ENCODE measurements at places on chromosomes 6 and 20. TPM values are rescaled to one million over a fixed set of nuclear protein-coding genes. Genes with fewer than 3 reads are reported as not detected.

DNA sequence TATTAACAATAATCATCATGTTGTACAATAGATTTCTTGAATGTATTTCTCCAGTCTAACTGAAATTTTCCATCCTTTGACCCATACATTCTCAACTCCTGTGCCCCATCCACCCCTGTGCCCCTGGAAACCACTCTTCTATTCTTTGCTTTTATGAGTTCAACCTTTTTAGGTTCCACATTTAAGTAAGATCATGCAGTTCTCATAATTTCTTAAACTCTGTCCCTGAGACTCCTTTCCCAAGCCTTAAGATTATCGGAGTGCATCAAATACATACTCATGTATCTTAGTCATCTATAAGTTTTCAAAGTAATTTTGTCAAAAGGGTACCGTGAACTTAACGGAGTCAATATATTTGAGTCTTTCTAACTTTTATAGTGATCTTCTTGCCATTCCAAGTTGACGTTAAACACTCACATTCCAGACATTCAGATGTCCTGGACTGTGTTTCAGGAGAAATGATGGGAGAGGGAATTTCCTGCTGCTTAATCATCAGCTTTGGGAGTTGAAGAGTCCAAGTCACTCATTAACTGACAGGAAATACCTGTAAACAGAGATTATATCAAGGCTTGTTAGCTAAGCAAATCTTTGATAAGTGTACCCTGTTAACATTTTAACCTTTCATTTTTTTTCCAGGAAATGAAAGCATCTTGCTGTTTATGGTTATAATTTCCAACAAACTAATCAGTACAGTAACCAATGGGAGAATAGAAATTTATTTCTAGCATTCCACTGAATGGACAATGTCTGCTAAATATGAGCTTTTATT lies 73.3 kb downstream of the ADGRG6 start:
- peak; percentile 81 for DNase-seq

DNA sequence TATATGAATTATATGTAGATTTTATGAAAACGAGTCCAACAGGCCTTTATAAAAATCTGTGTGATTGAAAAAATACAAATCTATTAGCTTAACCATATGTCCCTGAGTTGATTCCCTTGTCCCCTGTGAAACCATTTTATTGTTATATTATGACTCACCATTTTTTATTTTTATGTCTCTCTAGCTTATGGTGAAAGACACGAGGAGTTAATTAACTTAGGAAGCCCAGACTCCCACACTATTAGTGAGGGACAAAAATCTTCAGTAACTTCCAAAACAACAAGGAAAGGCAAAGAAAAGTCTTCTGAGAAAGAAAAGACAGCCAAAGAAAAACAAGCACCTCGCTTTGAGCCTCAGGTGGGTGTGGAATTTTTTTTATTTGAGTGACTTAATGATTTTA lies 183.1 kb downstream of the ADGB start:
- no peak for DNase-seq

Gene TRIM40
- not detected for total RNA-seq

Gene CST7
- not detected for total RNA-seq

Gene RAB23
- 25.5 TPM for total RNA-seq

DNA sequence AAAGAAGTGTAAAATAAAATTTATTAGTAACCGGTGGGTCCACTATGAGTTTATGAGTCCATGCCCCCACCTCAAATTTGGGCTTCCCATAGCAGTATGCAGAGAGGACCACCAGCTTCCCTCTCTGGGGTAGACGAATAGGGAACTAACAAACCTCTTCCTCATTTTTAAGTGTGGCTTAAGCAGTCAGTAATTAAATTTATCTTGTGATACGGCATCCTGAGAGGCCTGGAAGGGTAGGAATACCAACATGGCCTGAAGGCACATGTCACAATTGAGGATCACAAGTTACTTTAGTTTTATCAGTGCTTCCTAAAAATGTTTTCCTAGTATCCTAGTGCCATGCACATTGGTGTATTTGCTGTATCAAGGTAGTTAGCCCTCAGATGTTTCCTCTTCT lies 239.9 kb downstream of the HIVEP2 start:
- no peak for DNase-seq

GRCh38 chr6:119274197-119274595 lies 75.4 kb downstream of the MAN1A1 start:
- no peak for DNase-seq

Gene IRF4
- 0.72 TPM for total RNA-seq

GRCh38 chr6:31395832-31396231 lies 7.6 kb upstream of the MICA start:
- no peak for DNase-seq

DNA sequence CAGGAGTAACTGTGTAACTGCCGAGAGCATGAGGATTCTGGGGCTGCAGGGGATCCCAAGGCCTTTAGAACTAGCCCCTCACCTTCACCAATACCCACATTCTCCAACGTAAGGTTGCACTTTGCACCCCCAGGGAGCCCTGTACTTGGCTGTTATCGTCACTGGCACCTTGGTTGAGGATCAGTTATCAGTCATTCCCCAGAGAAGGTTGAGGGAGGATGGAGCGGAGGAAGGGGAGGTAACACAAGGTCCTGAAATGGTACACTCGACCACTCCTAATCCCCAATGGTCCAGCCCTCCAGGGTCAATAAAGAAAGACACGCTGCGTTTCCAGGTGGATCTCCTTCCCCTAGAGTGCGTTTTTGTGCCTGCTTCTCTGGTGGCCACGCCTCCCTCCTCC lies 1.1 kb upstream of the SPDEF start:
- DNase-seq, result no peak

Gene GFRA4
- not detected for total RNA-seq

DNA sequence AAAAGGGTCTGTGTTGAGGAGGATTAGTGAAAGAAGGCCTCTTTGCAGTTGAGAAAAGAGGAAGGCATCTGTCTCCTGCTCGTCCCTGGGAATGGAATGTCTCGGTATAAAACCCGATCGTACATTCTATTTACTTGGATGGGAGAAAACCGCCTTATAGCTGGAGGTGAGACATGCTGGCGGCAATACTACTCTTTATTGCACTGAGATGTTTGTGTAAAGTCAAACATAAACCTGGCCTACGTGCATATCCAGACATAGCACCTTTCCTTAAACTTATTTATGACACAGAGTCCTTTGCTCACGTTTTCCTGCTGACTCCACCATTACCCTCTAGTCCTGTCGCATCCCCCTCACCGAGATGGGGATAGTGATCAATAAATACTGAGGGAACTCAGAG lies 4.5 kb downstream of the TDP2 start:
- no peak for DNase-seq

DNA sequence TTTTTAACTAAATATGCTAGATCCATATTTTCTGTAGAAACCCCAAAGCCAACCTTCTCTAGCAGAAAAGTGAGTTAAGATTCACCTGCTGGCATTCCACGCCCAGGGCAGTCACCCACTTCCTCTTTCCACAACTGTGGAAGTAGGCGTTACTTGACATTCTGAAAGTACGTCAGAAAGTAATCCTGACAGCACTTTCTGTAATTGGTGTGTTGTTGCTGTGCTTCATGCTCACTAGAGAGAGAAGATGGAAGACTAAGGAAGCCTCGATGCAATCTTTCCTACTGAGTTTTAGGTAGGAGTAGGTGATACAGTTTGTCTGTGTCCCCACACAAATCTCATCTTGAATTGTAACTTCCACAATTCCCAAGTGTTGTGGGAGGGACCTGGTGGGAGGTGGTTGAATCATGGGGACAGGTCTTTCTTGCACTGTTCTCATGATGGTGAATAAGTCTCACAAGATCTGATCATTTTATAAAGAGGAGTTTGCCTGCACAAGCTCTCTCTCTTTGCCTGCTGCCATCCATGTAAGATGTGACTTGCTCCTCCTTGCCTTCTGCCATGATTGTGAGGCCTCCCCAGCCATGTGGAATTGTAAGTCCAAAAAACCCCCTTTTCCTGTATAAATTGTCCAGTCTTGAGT lies 101.1 kb downstream of the MAP3K7 start:
- DNase-seq, result no peak

GRCh38 chr6:170162011-170162774 lies 128.7 kb downstream of the DLL1 start:
- DNase-seq, result no peak

GRCh38 chr6:28968476-28968875 lies 36.6 kb downstream of the ZNF311 start:
- no peak for DNase-seq

GRCh38 chr6:70277470-70277869 lies 25.4 kb downstream of the COL9A1 start:
- no peak for DNase-seq

GRCh38 chr20:14986656-14987055 lies 649.2 kb upstream of the FLRT3 start:
- no peak for DNase-seq

DNA sequence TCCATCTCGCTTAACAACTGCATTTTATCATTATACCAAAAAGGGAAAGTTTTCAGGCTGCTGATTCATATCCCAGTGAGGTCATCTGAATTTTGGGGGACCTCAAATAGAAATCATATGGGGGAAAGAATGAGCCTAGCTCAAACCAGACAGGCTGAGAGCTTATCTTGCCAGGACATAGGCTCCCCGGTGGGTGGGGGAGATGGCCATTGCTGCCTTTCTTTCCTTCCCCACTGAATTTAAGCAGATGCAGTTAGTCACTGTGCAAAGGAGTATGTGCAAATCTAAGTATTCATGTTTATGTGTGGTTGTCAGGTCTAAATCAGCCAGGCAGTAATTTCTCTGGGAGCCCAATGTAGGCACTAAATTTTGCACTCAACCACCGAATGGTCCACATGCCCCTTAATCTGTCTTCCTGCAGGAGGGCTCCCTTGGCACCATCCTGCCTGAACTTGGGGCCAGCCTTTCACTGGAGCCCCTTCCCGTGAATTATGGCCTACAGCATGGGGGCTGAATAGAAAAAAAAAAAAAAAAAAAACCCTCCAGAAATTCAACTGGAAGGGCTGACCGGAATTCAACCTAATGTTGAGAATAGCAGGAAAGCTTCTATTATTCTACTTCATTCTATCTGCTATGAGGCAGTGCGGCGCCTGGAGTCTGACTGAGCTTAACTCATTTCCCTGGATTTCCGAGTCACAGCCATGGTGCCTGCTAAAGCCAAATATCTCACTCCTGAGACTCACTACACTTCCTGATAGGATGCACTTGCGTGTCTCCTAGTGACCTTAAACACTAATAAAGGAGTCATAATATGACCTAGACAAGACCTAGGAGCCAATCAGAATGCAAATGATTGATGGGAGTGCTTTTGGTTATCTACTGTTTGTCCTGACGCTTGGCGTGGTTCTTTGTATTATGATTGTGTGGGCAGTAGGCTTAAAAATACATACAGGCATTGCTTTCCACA lies 161.5 kb upstream of the HEY2 start:
- no peak for DNase-seq

DNA sequence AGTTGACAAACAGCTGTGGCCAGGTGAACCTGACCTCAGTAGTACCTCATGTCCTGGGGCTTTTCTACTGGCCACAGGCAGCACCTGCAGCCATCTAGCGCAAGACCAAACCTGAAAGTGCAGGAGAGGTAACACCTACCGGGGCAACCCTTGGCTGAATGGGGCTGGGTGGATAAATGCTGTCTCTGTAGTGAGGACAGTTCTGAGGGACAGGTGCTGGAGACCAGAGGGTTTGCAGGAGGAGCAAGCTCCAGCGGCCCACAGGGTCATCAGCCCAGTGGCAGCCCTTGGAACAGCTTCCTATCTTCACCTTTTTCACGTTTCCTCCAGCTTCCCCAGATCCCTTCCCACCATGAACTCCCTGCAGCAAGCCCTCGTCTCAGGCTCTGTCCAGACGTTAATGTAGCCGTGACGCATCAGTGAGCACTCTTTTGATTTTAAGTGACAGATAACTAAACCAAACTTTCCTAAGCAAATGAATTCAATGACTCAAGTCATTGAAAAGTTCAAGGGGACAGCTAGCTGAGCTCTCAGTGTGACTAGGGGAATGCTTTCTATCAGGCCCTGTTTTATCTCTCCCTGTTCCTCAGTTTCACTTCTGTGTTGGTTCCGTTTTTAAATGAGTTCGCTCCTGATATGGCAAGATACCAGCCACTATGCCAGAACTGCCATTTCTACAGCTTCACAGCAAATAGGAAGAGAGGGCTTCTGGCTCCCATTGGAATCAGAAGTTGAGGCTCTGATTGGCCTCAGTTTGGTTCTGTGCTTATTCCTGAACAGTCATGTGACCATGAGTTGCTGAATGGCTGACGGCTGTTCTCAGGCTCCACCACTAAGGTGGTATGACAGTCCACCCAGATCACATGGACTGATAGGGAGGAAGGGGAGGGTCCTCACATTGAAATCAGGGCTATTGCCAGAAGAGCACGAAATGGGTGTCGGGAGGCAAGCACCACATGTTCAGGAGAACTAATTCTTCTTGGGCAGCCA lies 12.1 kb upstream of the PFDN4 start:
- DNase-seq, result no peak

- DNase-seq, result peak; percentile 7
Measured at GRCh38 chr6:165729307-165729936, 66.4 kb upstream of the PDE10A start.

Data from Panc1 (cell line).